Activated CD8-positive, alpha-beta memory T cell treated with anti-CD3 and anti-CD28 coated beads for 4 hours (primary cell): ENCODE measurements at places on chromosomes 5 and 9.

DNA sequence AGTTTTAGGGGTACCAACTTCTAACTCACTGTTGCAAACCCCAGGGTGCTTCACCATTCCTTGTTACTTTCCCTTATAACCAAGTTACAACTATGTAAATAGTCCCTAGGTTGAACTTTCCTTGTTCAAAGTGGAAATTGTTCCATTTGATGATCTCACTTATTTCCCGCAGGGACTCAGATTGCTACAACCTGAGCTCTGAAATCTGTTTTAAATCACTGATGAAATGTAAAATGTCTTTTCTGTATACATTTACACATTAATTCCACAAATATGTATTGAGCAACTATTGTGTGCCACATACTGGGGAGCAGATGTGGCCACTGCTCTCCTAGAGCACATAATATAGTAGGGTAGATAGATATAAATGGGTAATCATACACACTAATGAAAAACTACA, 69.1 kb upstream of the TARS1 start:
- no peak for DNase-seq

GRCh38 chr5:136374003-136374402, 8.7 kb upstream of the TRPC7 start:
- no peak for DNase-seq

GRCh38 chr5:150540615-150541396, 32.9 kb downstream of the NDST1 start:
- DNase-seq = no peak

- no peak for DNase-seq
Observed at GRCh38 chr5:138736293-138736692, 16.9 kb upstream of the CTNNA1 start.

DNA sequence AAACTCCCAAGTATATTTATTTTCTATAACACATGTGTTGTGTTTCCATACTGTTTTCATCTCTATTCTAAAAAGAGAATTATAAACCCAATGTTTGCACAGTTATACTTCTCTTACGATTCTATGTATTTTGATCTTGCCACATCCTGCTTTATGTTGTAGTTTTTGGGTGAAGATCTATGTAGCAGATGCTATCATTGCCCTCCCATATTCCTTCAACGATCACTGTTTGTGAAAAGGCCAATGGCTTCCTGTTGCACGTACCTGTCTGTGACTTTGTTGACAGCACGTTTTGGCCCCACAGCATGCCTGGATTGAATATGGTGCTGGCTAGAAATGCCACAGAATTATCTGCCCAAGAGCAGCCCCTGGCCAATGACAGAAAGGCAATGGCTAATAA, 254.5 kb upstream of the EFNA5 start:
- no peak for DNase-seq
